Fibroblast of skin of left quadriceps (primary cell): ENCODE measurements at places on chromosomes 5 and 9.
A peak's percentile ranks its signal among the peaks of the same experiment; 100 is the strongest.

- DNase-seq, result no peak
Measured at GRCh38 chr5:50647726-50648125, 18.7 kb upstream of the PARP8 start.

- no peak for DNase-seq
Measured at GRCh38 chr9:114335745-114336144, 6.1 kb downstream of the ORM2 start.

GRCh38 chr9:83196946-83197345, 134.0 kb upstream of the RASEF start:
- no peak for DNase-seq

GRCh38 chr5:144335561-144335960, 164.9 kb downstream of the KCTD16 start:
- DNase-seq, result no peak

- DNase-seq, result no peak
Measured at GRCh38 chr5:57581772-57582171, 99.2 kb upstream of the ACTBL2 start.

DNA sequence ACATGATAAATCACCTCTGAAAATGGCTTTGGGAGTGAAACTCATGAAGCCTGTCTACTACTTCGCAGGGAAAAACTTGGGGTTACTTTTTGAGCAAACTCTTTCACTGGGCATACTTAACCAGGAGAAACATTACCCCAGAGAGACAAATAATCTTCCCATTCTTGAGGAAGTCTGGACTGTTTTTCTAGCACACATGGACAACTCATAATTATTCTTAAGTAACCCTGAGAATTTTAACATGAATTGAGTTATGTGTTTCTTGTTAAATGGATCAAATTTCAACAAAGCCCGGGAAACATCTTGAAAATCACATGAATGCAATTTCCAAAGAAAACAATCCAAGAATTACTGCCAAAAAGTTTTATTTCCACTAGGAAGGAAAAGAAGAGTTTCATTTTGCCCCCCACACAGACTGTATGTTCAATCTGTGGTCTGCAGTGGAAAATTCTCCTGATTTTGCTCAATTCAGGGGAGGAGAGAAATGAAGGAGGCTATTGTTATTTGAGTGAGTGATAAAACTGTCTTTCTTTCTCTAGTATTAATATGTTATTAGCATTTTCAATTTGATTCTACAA, 564.8 kb upstream of the CLINT1 start:
- DNase-seq, result peak; percentile 58

DNA sequence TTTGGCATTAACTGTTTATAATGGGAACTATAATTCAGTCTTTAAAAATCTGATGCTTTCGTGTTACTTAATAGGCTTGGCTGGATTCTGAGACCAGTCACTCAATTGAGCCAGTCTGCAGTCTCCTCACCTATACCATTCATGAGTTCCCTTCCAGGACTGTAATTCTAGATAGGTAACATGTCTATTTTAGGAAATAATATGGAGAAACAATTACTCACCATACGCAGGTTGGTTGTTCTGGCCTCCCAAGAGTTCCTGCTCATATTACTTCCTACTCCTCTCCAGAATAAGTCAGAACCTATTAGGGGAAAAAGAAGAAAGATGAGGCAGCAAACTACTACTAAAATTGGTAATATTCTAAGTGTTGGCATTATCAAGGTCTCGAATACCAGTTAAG, 4.5 kb upstream of the IARS1 start:
- no peak for DNase-seq

DNA sequence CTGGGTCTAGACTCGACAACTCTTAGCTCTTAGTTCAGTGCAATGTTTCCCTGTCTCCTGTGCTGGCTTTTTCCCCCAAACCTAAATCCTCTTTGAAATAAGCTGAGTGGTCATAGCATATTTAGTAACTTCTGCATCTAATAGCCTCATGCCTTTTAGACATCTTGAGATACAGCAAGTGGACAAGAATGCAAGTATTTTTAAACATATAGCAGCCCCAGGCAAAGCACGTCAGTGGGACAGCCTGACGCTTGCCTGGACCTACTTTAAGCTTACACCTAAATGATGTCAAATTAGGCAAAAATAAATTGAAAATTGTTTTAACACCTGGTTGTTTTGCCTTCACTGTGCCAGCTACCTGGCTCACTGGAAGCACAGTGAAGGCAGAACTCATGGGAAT, 8.0 kb downstream of the C9 start:
- no peak for DNase-seq

DNA sequence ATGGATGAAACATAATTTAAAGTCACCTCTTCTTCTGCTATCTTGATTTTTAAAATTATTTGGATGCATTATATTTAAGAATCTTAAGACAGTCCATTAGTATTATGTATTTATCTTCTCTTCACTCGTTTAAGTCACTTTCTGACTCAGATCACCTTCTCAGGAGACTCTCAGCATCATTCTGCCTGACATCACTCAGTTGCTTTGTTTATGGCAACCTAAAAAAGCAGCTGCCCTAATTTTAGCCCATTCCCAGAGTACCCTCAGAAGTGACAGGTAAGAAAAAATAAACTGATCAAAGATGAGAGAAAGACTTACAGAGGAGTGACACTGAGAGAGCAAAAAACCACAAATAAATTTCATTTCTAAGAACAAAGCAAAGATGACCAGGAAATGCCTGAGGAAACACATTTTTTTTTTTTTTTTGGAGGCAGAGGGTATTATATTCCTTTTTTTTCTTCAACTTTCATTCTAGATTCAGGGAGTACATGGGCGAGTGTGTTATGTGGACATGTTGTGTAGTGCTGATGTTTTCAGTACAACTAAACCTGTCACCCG, 140.5 kb downstream of the MUSK start:
- DNase-seq, result no peak

- DNase-seq, result no peak
Measured at GRCh38 chr5:168844016-168844921, 265.1 kb upstream of the PANK3 start.

DNA sequence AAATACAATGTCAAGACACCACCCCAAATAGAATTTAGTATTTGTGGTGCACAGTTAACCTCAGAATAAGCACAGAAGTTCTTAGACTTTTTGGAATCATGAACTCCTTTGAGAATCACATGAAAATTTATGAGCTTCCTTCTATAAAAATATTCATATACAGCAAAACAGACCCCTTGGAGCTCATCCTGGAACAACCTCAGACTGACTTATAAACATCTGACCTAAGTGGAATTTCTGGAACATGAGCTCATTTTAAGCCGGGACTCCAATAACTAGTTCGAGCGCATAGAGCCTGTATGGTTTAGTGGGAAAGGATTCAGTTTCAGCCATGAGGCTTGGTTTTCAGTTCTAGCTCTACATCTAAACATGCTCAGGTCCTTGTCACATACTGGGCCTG, 192.3 kb downstream of the DEPDC1B start:
- DNase-seq, result peak; percentile 47

GRCh38 chr9:127858041-127858512, 3.6 kb upstream of the ENG start:
- DNase-seq, result no peak

GRCh38 chr9:3508521-3509291, 17.1 kb downstream of the RFX3 start:
- DNase-seq, result no peak

DNA sequence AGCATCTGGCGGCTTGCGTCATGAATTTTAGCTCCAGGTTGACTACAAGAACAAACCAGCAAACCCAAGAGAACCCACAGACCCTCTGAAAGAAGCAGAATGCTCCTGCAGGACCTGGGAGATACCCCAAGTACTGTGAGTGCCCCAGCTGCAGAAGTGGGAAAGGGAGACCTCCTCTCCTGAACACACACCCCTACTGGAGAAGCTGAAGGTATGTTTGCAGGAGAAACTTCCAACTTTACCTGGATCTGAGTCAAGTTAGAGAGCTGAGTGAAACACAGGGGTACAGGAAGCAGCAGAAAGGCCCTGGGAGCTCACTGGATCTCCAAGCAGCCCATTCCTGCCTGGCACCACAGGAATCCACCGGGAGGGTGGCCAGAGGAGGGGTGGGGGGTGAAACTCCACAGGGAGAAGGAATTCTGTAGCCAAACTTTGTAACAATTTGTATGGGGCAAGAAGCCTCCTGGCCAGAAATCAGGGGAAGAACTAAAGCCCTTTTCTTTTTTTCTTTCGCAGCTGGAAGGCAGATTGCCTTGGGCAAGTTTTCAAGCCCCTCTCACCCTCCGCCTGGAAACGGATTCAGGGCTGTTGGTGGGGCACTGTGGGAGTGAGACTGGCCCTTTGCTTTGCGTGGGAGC, 576.2 kb downstream of the BNC2 start:
- no peak for DNase-seq

GRCh38 chr5:177185993-177186392, 52.4 kb downstream of the NSD1 start:
- no peak for DNase-seq

- DNase-seq, result no peak
Measured at GRCh38 chr5:154238776-154239481, 48.4 kb downstream of the GALNT10 start.
